NCI-H187 treated with DMSO at 0.1 percent for 48 hours (cell line): ENCODE measurements at places on chromosomes 5 and 9.

DNA sequence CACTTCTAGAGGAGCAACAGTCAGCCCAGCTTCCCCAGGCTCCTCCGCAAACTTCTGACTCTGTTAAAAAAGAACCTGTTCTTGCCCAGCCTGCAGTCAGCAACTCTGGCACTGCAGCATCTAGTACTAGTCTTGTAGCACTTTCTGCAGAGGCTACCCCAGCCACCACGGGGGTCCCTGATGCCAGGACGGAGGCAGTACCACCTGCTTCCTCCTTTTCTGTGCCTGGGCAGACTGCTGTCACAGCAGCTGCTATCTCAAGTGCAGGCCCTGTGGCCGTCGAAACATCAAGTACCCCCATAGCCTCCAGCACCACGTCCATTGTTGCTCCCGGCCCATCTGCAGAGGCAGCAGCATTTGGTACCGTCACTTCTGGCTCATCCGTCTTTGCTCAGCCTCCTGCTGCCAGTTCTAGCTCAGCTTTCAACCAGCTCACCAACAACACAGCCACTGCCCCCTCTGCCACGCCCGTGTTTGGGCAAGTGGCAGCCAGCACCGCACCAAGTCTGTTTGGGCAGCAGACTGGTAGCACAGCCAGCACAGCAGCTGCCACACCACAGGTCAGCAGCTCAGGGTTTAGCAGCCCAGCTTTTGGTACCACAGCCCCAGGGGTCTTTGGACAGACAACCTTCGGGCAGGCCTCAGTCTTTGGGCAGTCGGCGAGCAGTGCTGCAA lies 72.8 kb downstream of the NUP214 start:
- DNase-seq, result no peak

GRCh38 chr9:131977109-131977838 lies 102.4 kb downstream of the MED27 start:
- DNase-seq, result no peak

- DNase-seq, result no peak
Observed at GRCh38 chr9:8643896-8644295, 844.3 kb upstream of the DMAC1 start.

DNA sequence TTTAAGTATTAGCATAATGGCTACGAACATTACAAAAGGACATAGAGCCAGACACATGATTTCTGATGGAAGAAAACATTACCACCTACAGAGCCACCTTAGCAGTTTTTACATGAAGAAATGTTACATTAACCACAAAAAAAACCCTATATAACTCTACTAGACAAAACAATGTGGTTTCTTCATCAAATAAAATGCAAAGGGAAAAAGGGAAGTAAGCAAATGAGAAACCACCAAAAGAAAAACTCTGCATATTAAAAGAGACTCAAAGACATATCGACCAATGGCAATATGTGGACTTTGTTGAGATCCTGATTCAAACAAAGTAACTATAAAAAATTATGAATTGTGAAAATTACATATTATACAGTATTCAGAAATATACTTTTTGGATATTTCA lies 132.7 kb downstream of the TSSK1B start:
- DNase-seq, result no peak

DNA sequence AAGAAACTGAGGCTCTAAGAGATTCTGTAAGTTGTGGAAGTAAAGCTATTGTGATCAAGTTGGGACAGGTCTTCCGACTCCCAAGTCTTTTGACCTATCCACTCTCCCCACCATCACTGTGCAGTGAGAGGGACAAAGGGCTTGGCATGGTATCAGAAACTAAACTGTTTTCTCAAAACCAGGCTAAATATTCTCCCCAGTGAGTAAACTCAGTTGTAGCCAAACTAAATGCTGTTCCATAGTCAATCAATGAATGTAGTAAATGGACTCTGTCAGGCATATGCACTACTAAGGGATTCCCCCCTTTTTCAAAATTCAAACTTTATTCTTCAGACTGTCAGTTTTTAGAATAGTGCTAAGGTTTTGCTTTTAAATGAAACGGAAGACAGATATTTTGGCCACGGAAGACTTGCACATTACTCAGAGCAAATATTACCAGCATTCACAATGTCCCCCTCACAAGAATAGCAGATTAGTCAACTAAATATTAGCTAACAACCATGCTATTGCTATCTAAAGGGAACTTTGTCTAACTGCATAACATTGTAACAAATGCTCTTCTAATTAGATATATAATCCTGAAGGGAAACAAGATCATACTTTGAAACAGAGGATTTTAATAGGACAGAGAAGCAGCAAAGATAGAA lies 7.1 kb downstream of the PRKAA1 start:
- no peak for DNase-seq

DNA sequence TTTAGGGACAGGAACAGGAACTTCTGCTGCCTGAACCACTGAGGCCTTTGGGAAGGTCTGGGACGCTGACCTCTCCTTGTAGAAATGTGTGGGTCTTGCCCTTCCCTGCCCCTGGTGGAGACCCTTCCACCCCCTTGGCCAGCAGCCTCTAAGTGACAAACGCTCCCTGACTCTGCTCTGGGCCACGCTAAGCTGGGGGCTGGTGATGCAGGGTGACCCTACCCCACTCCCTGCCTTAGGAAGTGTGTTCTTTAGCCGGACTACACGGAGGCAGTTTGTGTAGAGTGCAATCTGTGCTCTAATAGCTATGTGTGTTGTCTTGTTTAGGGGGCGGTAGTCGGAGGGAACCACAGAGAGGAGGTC lies 123.0 kb downstream of the COL23A1 start:
- DNase-seq, result no peak
